ENCODE measurements at places on chromosomes 7 and 10. TPM values are rescaled to one million over a fixed set of nuclear protein-coding genes. Genes with fewer than 3 reads are reported as not detected.

The NAT16 gene
- not detected for total RNA-seq

The WIPF3 gene
- 4.4 TPM for total RNA-seq

The VAX1 gene
- total RNA-seq = not detected

The CHAT gene
- total RNA-seq = not detected

The HSPA12A gene
- 13.9 TPM for total RNA-seq

The NANOS1 gene
- 12.6 TPM for total RNA-seq

GRCh38 chr10:92591550-92592022 is 1.3 kb upstream of the KIF11 start:
- peak; percentile 92 for DNase-seq

GRCh38 chr7:92835851-92836488 is 403 bp downstream of the CDK6 start:
- DNase-seq = no peak

- DNase-seq = no peak
These were observed 220.0 kb downstream of the LRMDA start for GRCh38 chr10:75651417-75651816.

GRCh38 chr7:157679607-157680006 is 342.8 kb downstream of the DNAJB6 start:
- DNase-seq = no peak

DNA sequence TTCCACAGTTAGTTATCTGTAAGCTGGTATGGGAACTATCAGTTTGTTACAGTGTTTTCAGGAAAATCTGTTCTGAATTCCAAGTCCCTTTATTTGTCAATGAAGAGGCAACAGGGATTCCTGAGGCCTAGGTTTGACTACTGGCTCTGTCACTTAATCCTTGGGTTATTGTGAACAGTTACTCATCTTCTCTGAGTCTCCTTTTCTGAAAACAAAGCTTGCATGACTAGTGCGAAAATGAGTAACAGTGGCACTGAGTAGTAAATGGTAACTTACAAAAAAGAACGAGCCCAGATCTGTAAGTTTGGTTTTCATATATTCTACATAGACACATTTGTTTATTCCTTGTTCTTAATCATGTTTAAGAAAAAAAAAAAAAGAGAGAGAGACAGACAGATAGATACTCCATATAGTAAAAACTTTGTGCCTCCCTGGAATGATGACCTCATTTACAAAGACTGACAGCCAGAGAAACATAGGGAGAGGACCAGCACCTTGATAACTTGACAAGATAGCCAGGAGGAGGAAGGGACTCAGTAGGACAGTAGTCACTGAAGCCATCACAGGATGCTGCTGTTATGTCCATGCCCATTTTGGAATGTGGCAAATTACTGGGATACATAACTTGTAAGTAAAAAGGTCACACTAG is 1.9 kb downstream of the MRPS33 start:
- DNase-seq = no peak

DNA sequence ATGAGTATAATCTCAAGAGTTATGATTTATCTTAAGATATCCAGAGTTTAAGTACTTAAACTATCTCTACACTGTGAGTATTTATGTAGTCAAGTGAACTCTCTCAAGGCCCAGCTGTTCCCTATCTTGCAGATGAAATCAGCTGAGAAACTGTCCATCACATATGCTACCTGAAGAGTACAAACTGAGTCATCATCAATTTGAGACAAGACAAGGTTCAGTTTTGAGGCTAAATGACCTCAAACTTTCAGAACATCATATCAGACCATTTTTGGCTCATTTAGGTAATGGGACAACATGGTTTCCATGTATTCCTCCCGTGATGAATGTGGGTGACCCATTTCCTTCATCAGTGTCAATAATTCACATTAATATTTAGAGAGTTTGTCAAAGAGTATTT is 53.1 kb upstream of the AUTS2 start:
- no peak for DNase-seq

DNA sequence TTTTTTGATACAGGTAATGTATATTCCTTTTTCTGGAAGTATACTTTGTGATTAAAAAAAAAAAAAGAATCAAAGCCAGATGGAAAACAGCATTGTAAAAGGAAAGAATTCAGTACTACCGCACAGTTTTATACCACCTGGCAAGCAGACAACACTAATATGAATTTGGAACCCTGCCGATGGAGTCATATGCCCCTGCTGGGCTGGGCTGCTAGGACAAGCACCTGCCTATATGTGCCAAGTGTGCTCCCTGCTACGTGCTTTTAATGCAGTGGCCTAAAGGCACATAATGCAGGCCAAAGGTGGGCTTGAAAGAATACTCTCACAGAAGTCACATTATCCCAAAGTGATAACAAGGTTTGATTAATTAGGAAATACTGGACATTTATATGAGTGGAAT is 29.8 kb upstream of the WAC start:
- DNase-seq = peak; percentile 13

GRCh38 chr10:60096761-60097513 is 190.6 kb upstream of the CCDC6 start:
- DNase-seq = no peak

DNA sequence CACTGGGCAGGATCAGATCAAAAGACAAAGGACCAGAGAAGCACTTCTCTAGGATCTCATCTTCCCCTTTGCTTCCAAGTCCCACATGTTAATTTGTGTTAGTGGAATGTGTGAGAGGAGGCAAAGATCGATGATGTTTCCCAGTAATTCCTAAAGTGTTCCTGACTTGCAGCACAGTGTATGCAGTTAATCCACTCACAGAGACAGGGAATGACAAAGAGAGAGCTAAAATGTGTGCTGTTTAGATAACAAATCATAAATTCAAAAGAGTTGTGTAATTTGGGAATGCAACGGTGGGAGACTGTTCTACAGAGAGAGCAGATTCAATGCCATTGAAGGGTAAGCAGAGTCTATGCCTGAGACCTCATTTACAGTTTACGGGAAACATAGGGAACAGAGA is 132.0 kb upstream of the SVIL start:
- no peak for DNase-seq

- no peak for DNase-seq
These were observed 146.3 kb downstream of the TCF7L2 start for GRCh38 chr10:113096128-113096996.

GRCh38 chr7:151387161-151388006 is 22.5 kb downstream of the WDR86 start:
- no peak for DNase-seq

GRCh38 chr10:11789306-11789705 is 33.9 kb upstream of the PROSER2 start:
- no peak for DNase-seq

Measured in heart right ventricle (tissue), 16 donors.